ENCODE measurements at places on chromosomes 7 and 10.

GRCh38 chr7:121529003-121529402 is 132.9 kb upstream of the FAM3C start:
- DNase-seq: no peak

DNA sequence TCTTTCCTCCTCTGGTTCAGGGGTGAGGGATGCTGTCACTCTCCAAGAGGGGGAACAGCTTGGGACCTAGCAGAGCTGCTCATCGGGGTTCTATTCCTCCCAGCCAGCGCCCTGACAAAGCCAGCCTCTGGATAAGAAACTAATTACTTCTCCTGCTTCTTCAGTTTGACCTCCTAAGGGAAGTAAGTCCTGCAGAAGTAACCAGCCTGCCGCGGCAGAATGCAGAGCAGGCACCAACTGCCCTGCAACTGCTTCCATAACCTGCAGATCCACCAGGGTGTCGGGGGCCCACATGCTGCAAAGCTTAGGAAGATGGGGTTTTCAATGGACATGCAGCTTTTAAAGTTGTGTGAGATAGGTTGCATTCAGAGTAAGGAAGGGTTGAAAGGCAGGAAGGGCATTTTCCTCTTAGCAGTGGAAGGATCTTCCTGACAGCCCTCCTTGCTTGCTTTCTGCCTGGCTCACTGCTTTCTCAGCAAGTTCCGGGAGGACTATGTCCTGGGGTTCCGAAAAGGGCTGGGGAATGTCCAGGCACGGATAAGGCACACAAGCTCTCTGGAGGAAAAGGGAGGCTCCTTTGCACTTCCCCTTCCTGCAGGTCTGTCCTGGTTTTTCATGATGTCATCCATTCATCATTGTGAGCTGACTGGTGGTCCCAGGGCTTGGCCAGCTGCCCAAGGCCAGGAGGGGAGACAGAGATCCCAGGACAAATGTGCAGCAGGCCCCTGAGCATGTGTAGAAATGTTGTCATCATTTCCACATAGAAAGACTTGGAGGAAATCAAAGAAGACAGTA is 24.3 kb upstream of the CALU start:
- no peak for DNase-seq

DNA sequence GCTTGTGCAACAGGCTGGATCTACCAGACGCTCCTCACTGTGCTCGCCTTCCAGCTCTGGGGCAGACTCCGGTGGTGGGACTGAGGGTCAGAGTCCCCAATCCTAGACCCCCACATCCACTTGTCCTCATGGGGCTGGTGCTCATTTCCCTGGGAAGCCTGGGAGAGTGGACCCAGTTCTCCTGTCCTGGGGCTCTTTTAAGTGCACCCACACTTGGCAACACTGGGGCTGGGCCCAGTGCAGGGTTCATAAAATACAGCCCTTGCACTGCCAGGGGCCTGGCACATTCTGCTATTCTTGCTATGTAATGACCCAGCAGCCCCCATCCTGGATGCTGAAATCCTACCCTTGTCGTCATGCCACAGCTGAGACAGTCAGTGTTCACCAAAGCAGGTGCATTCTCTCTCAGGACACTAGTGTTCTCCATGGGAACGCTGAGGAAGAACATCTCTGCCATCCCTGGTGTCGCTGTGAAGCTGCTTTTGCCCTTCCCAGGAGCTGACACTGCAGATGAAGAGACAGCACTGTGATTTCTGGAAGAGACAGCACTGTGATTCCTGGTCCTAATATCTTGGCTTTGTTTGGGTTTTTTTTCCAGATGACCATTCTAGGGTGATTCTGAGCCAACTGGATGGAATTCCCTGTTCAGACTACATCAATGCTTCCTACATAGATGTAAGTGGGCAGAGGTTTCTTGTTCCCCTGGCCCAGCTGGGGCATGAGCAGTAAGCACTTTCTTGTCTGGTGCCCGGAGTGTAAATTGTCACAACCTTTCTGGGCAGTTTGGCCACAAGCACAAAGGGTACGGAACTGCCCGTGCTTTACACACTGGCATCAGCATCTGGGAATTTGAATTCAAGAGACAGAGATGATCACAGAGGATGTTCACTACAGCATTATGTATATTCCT is 65.6 kb downstream of the MKI67 start:
- DNase-seq: no peak

DNA sequence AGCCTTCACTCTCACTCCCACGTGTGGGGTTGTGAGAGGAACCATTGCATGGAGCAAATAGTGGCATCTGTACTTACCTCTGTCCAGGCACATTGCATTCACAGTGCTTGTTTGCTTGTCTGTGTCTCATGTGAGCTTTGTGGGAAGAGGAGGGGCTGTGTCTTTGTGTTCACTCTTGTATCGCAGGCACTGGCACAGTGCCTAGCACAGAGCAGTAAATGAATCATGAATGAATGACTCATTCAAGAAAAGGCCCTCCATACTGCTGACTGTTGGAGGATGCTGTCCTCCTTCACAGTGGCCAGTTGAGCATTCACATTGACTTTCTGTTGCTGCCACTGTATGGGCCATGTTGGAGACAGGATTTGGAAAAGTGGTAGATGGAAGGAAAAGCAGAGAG is 125.3 kb downstream of the SORCS3 start:
- DNase-seq: no peak

GRCh38 chr7:67947646-67948045 is 951.0 kb downstream of the TYW1 start:
- DNase-seq: no peak
